ENCODE measurements at places on chromosomes 6 and 20. TPM values are rescaled to one million over a fixed set of nuclear protein-coding genes. Genes with fewer than 3 reads are reported as not detected.

The VARS1 gene
- 85.6 TPM for total RNA-seq

The FOXQ1 gene
- 2.0 TPM for total RNA-seq

The IPCEF1 gene
- 0.77 TPM for total RNA-seq

The OPRL1 gene
- 1.5 TPM for total RNA-seq

- no peak for DNase-seq
Measured at GRCh38 chr6:17679726-17680125, 27.0 kb downstream of the NUP153 start.

GRCh38 chr20:63658749-63659187 lies 656 bp downstream of the RTEL1 start:
- DNase-seq, result no peak

GRCh38 chr6:150452428-150453243 lies 83.8 kb downstream of the IYD start:
- no peak for DNase-seq

DNA sequence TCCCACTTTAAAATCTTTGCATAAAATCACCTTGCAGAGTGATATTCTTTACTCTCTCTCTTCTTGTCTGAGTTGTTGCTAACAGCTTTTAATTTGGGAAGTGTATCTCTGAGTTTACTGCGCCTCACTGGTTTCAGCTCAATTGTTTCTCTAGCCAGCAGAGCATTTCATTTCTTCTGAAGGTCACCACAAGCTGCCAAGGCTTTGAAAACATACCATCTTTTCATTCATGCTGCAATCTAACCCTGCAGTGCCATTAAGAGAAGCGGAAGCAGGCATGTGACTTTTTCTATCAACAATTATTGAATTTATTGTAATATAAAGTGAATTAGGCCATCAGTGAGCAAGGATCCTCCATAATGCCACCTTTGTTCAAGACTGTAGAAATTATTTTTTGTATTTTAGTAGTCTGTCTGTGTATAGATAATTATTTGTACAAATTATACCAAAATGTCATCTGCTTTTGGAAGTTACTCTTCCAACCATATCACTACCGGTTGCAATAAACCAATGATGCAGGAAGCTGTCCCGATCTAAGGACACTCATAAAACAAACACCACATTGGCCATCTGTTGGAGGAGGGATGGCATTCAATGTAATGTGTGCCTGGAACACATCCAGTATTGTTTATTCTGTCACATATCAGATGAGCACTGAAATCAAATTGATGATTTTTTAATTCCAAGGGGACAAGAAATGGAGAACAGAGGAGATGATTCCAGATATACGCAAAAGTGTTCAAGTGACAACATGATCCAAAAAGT lies 26.8 kb downstream of the HS3ST5 start:
- DNase-seq, result no peak

GRCh38 chr6:81743649-81744048 lies 8.8 kb downstream of the TENT5A start:
- DNase-seq, result no peak

DNA sequence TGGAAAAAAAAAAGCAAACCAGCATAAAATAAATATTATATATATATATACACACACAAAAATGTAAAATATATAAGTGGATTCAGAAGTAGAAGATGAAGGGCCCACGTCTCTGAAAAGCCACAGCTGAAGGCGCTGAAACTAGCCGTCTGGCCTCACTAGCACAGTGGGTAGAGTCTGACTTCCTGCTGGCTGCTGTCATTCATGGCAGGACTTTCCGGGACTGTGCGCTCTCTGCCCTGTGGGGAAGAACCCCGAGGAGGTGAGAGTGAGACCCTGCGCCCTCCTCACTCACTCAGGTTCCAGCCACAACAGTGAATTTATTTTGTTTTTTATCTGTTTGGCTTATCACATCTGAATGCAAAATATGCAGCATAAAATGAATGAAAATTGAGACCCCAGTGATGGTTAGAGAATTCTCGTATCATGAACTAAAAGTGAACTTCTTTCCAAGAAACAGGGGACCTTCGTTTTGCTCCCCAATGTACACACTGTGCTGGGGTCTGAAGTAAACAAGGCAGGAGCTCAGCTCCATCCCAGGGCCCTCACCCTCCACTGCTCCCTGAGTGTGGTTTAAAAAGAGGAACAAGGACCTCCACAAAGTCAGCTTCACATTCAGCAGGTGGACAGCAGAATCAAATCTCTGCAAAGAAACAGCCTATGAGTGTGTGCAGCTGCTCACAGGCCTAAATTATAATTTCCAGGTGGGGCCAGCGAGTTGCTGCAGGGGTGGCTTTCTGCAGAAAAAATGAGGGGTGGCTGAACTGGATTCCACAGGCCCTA lies 1.3 kb upstream of the RAMACL start:
- DNase-seq, result no peak

DNA sequence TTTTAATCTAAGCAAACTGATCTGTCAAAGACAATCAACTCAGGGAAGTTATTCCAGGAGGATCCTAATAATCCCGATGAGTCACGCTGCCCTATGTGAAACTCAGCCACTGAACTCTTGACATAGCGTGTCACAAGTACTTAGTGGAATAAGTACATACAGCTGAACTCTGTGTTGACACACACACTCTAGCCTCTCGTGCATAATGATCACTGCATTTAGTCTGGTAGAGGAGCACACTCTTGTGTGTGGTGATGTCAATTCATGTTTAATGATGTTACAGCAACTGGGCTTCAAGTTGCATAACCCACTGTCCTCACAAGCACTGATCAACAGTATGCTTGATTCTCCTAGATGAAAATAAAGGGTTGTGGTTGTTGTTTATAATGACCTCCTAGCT lies 148.3 kb downstream of the HACE1 start:
- no peak for DNase-seq

All from progenitor cell of endocrine pancreas (in vitro differentiated cells).